Diencephalon (tissue), 1 donor: ENCODE measurements at places on chromosomes 7 and 10. TPM values are rescaled to one million over a fixed set of nuclear protein-coding genes. Genes with fewer than 3 reads are reported as not detected.

The SPDYE2 gene
- 0.23 TPM for total RNA-seq

The RTKN2 gene
- 10.6 TPM for total RNA-seq

The DDC gene
- 4.8 TPM for total RNA-seq

The EBLN1 gene
- not detected for total RNA-seq

The HOXA7 gene
- total RNA-seq = not detected

The KAZALD1 gene
- 1.2 TPM for total RNA-seq

The PDE6C gene
- not detected for total RNA-seq

The SSBP1 gene
- total RNA-seq = 87.2 TPM

The ADAM8 gene
- 1.4 TPM for total RNA-seq

The NUTM2E gene
- 0.46 TPM for total RNA-seq

The TMEM60 gene
- 18.2 TPM for total RNA-seq

The ANKRD61 gene
- total RNA-seq = 0.46 TPM

The STN1 gene
- 14.1 TPM for total RNA-seq

The NYAP1 gene
- 38.8 TPM for total RNA-seq

The TMEM178B gene
- total RNA-seq = 126 TPM

The ITIH2 gene
- 7.6 TPM for total RNA-seq

The GIMAP2 gene
- total RNA-seq = 6.7 TPM
